ENCODE measurements at places on chromosomes 2 and 18.

- DNase-seq, result no peak
These were observed 16.3 kb downstream of the IGFBP5 start for GRCh38 chr2:216678813-216679657.

- DNase-seq, result no peak
These were observed 16.9 kb upstream of the SULT1C2 start for GRCh38 chr2:108271691-108272253.

DNA sequence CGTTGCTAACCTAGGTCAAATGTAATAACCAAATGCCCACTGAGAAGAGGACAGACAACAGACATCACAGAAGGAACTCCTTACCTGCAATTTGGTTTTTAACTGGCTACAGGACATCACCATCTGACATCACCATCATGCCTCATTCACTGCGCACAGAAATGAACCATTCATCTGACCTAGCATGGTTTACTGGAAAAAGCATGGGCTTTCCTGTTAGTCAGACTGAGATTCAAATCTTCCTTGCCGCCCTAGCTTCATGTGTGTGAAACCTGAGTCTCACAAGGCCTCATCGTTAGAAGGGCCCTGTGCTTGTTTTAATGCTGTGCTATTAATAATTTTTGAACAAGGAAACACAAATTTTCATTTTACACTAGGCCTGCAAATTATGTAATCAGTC lies 1.1 kb upstream of the HIBCH start:
- DNase-seq, result no peak

DNA sequence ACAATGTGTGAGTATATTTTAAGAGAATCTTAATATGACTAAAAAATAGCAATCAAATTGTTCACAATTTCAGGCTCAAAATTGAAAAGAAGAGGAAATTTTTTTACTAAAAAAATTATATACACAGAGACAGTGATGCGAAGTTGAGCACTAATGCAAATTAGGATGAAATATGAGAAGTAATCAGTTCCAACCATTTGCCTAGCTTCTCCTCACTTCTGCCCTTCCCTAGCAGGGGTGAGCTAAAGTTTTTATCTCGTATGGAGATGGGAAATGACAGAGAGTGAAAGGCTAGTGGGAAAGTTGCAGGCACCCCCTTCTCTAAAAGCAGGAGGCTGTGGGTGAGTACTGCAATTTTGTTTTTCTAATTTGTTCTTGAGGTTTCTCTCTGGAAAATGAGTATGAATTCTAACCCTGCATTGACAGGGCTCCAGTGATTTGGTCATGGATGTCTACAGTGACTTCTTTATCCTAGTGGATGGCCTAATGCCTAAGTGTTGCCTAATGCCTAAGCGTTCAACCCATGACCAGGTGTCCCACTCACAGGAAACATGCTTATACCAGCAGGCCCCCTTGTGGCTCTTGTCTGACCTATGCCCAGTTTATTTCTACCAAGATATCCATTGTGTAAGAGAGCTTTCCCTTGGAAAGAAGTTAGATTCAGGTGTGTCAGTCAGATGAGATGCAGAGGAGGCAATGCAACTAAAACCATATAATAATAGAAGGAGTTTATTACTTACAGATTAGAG lies 78.0 kb upstream of the HNMT start:
- no peak for DNase-seq

DNA sequence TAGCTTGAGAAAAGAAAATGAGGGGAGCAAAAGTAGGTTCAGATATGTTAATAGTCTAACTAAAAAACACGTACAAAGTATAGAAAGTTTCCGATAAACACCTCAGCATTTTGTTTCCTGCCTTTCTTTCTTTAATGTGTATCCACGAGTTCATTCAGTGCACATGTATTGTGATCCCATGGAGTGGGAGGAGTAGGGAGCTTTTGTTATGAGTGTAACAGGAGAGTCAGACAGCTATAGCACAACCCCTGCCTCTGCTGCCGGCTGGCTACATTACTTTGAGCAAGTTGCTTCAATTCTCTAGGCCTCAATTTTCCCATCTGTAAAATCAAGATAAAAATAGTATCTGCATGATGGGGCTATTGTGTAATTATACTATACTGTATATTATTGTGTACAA lies 249.2 kb upstream of the FIGN start:
- no peak for DNase-seq

DNA sequence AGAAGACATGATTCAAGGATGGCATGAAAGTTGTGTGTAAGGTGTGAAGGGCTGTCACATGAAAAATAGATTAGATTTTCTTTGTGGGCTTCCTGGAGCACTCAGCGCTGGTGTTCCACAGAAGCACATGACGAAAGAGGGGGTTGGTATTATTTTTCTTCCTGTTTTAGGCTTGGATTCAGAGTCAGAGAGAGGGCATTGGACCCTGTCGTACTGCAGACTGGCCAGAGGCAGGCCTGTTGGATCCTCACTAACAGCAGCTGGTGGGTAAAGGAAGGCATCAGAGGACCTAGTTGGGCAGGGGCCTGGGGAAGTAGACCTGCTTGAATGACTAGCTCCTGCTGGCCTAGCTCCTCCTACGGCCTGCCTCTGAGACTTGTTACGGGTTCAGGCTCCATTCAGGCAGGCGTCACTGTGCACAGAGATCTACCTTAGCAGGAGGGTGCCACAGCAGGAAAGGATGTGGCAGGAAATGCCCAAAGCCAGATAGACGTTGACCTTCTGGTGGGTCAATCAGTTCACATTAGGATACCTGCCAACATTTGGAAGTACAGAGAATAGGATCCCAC lies 13.1 kb downstream of the CTLA4 start:
- DNase-seq, result no peak

GRCh38 chr18:63994783-63995399 lies 25.0 kb downstream of the SERPINB8 start:
- DNase-seq, result peak; percentile 67

DNA sequence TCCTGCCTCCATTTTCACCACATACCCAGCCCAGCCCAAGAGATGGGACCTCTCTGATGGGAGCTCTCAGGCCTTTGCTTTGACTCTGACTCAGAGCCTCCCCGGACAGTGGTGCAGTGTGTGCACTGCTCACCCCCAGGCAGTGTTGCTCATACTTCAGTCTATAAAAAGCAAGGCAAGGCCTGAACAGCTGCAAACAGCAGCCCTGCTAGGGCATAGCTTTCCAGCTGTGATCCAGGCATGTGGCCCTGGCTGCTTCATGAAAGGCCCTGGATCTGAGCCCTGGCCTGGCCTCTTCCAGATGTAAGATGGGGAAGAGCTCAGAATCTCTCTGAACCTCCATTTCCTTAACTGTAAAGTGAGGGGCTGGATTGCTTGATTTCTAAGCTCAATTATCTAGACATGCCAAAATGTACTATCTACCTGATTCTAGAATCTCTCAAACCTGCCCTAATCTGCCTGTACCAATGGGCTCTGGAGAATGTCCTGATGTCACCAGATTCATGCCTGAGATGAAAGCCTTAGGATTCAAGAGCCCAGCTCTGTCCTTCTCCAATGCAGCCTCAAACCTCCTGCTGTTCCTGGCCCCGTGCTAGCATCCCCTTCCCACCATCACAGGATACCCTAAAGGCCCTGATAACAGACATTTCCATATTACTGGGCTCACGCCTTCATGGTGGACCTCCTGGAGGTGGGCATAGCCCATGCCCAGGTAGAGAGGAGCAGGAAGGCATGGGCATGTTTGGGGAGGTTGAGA lies 206.9 kb downstream of the ARL4C start:
- DNase-seq, result no peak

GRCh38 chr2:191899410-191899809 lies 52.5 kb upstream of the CAVIN2 start:
- DNase-seq, result no peak

DNA sequence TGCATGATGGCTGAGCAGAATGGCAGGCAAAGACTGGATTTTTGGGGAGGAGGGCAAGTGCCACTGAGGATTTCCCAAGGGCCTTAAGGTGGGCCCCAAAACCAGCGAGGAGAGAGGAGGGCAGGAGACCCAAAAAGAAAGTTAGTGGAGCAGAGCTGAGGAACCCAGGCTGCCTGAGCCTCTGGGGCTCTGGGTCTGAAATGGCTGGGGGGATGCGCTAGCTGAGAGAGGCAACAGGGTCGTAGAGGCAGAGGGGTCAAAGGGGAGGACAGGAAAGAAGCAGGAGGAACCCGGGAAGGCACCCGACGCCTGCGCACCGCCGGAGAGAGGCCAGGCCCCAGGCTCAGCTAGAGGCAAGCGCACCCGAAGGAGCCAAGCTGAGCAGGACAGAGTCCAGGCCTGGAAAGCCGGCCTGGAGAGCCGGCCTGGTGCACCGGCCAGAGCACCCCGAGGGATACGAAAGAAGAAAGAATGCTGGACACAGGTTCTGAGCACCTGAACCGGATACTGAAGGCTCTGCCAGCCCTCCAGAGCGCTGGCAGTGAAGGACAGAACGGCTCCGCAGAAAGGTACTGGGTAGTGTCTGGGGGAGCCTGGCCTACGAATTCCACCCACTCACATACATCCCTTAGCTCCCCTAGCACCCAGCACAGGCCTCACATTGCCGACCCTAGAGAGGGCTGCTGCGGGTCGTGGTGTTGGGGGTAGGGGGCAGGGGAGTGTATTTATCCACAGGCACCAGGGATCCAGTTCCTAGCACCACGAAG lies 39.5 kb upstream of the ATP6V1B1 start:
- DNase-seq, result no peak

DNA sequence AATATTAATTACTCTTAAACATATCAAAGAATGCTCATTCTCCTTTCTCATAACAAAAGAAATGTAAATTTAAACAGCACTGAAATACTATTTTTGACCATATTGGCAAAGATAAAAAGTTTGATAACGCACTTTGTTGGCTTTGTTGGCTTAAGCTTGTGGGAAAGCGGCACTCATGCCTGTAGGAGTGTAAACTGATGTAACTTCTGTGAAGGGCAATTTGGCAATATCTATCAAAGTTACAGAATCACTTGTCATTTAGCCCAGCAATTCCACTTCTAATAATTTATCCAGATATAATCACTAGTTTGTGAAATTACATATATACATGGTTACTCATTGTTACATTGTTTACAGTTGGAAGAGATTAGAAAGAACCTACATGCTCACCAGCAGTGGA lies 311.8 kb upstream of the STON1 start:
- no peak for DNase-seq

DNA sequence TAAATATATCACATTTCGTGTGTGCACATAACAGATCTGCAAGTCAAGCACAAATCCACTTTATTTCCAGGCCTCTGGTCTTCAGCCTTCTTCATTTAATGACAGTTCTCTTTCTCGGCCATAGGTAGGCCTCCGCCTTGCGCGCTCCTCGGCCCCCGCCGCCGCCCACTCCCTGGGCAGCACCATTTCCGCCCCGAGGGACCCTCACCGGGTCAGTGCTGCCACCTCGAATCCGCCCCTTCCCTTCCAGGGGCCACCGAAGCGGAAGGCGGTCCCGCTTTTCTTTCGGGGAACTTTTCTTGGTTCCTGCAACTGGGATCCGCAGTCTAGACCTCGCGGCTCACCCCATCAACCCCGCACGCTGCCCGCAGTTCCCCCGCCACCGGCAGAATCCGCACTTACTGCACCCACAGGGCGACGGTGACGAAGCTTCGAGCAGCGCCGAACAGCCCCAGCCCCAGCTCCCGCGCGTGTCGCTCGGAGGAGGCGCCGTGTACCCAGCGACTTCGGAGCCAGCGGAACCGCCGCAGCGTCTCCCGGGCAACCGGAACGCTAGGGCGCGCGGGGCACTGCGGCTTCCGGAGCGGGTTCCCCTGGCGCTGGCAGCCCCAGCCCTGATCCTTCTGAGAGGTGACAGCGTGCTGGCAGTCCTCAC lies at the start of gene CDKL4:
TSS of gene CDKL4 (minus strand) at position 502 of the 655 bp plus-strand sequence.
- DNase-seq, result no peak

DNA sequence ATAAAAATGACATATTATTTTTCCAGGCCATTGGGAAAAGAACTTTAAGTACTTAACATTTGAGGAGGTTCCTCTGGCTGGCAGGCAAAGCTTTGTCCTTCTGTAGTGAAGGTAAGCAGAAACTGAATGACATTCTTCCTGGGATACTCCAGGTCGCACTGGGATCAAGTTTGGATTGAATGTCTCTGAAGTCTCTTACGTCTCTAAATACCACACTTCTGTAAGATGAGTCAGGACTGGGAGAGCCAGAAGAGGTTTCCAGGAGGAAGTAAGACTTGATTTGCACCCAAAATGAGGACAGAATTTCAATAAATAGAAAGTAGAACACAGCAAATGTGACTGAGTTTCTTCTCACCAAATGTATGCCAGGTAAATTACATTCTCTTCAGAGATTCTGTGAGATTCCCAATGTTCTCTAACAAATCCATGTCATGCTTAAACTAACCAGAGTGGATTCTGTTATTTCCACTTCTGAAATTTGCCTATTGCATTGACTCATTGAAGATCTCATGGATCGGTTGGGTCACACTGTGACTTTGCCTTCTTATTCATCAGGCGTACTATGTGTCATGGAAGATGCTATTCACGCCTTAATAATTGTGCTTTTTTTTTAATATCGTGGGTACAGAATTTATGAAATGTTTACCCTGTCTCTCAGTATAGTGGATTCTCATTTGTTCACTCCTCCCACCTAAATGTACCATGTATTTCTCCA lies 25.5 kb upstream of the VIT start:
- DNase-seq, result no peak

GRCh38 chr2:12716032-12716281 lies 779 bp upstream of the TRIB2 start:
- peak; percentile 67 for DNase-seq

DNA sequence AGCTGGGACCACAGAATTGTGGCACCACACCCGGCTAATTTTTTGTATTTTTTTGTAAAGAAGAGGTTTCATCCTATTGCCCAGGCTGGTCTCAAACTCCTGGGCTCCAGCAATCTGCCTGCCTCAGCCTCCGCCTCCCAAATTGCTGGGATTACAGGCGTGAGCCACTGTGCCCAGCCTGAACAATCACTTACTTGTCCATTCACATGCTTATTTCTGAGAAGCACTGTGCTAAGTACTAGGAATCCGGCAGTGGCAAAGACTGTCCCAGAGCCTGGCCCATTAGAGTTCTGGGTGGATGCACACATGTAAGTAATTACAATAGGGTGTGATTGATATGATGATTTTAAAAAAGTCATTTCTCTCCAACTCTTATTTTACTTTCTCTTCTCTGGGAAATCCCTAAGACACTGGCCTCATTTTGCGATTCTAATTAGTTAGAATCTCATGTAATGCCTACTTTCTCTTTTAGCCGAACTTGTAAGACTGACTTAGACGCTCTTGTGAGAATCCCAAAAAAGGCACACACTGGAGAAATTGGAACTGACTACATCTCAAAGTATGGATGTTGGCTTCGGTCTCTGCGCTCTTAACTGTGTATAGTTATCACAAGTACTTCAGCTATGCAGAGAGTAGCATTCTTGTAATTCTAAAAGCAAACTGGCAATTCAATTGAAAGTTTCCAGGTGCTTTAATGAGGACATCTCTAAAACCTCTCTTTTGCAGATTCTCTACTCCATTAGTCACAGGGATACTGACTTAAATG lies 567.7 kb downstream of the DCC start:
- DNase-seq, result no peak

GRCh38 chr2:189851174-189851826 lies 67.0 kb downstream of the PMS1 start:
- no peak for DNase-seq

- DNase-seq, result peak; percentile 25
These were observed 3.7 kb downstream of the ZFP36L2 start for GRCh38 chr2:43222475-43223309.

GRCh38 chr2:120389036-120389391 lies 43.1 kb downstream of the INHBB start:
- DNase-seq, result no peak

All from cerebellar cortex (tissue), 1 donor.